HFFc6 (cell line): ENCODE measurements at places on chromosomes 3 and 15. TPM values are rescaled to one million over a fixed set of nuclear protein-coding genes. Genes with fewer than 3 reads are reported as not detected.
A peak's percentile ranks its signal among the peaks of the same experiment; 100 is the strongest.

- no peak overlapping the region for H3K4me3 ChIP-seq
- H3K27me3 ChIP-seq: peaks cover 3% of the 10 kb centered on the region
- no peaks in the 10 kb centered on the region for H3K4me1 ChIP-seq
Measured at GRCh38 chr15:49748791-49749190, 127.9 kb downstream of the DTWD1 start.

DNA sequence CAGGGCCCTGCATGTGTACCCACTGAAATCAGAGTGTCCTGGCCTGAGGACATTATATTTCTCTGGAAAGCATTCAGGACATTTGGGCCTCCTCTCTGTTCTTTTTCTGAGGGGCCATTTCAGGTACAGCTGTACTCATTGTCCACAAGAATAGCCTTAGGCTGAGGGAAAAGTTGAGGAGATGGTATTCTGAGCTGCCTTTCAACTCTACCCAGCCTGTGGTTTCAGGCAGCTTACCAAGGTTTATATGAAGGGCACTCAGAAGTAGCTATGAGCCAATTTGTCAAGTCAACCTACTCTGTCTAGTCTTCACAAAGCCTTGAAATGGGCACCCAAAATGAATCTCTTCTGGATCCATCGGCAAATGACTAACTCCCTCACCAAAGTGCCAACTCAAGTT lies 9.4 kb downstream of the ATP13A4 start:
- no peaks in the 10 kb centered on the region for H3K4me1 ChIP-seq
- no peaks in the 10 kb centered on the region for H3K27me3 ChIP-seq
- no peak for DNase-seq

GRCh38 chr15:53512029-53512428 lies 247.4 kb downstream of the WDR72 start:
- no peak overlapping the region for H3K27ac ChIP-seq
- H3K27me3 ChIP-seq: no peaks in the 10 kb centered on the region; the same call in 1 of the 2 replicates
- H3K36me3 ChIP-seq: no peaks in the 10 kb centered on the region

DNA sequence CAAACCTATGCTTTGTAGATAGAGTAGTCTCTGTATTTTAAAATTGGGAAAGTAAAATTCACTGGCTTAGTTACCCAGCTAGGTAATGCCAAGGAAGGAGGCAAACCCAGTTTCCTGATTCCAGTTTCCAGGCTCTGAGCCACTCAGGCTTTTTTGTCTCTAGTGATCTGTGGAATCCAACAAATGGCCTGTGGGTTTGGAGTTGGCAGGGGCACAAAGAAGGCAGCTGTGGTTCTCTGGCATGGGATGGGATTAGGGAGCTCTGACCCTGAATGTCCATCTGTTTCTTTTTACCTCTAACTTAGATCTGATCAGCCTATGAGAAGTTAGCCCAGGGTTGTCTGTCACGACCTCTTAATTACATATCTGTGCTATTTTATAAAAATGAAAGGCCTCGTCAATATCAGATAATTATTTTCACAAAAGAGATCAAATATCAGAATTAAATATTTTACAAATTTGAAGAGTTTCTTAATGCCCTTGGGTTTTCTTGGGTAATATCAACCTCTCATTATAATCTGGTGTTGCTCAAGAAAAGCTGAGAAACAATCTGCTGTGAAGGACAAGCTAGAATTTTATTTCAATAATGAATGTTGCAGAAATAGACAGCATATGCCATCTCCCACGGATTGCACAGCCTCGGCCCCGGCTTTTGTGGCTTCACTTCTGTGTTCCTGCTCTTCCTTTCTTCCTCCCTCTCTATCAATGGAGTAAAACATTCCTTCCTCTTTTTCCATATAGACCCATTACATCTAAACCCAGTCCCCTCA lies 63.7 kb upstream of the DAZL start:
- no peaks in the 10 kb centered on the region for H3K36me3 ChIP-seq
- H3K4me1 ChIP-seq: peaks cover 28% of the 10 kb centered on the region
- no peak overlapping the region for H3K4me3 ChIP-seq
- H3K27ac ChIP-seq: no peak overlapping the region
- no peaks in the 10 kb centered on the region; the same call in 1 of the 2 replicates for H3K27me3 ChIP-seq

DNA sequence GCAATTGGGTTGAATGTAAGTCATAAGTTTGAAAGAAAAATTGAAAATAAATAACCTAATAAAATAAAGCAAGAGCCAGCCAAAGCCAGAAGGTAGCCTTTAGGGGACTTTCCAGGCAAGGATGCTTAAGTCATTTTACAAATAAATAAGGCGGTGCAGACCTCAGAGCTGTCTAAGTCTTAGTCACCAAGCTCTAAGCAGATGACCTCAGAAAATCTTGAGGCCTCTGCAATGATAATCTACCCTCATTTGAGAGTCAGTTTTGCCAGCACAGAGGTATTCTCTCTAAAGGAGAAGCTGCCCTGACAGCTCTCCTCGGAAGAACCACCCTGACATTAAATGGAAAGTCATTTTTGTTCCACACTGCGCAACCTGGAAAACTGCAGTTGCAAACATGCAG lies 113.9 kb downstream of the OXNAD1 start:
- peak overlapping the region; percentile 78 for H3K27ac ChIP-seq
- H3K4me3 ChIP-seq: 0 out of 2 replicates have a peak overlapping the region, but pooled peaks have one; percentile 4
- peaks cover 48% of the 10 kb centered on the region for H3K36me3 ChIP-seq
- peaks cover 27% of the 10 kb centered on the region for H3K4me1 ChIP-seq
- DNase-seq: peak; percentile 64

GRCh38 chr15:77346245-77347036 lies 73.5 kb downstream of the PEAK1 start:
- peaks cover 17% of the 10 kb centered on the region for H3K4me1 ChIP-seq
- peaks cover 40% of the 10 kb centered on the region for H3K36me3 ChIP-seq
- DNase-seq: no peak
- peak overlapping the region; percentile 57; the same call in 1 of the 2 replicates for H3K27ac ChIP-seq
- peaks cover 4% of the 10 kb centered on the region; the same call in 1 of the 2 replicates for H3K27me3 ChIP-seq

DNA sequence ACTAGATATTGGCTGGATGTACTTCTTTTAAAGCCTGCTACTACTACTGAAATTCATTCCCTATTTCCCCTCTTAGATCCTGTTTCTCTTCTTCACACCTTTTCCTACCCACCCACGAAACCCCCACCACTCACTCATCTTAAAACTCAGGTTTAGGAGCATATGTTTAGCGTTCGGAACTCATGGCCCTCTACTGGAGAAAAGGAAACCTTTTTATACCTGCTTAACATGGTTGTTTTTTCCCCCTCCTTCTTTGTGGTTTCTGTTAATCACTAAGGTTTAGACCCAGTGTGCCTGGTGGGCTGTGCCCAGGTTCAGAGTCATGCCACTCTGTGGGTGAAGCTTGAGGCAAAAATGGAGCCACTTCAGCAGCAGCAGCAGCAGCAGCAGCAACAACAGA lies 2.6 kb downstream of the ARID3B start:
- no peak overlapping the region for H3K27ac ChIP-seq
- H3K27me3 ChIP-seq: peaks cover 3% of the 10 kb centered on the region; the same call in 1 of the 2 replicates
- no peak for DNase-seq
- peaks cover 49% of the 10 kb centered on the region for H3K4me1 ChIP-seq

GRCh38 chr15:69780981-69781380 lies 316.7 kb downstream of the TLE3 start:
- peaks cover 36% of the 10 kb centered on the region for H3K4me1 ChIP-seq
- no peak overlapping the region for H3K27ac ChIP-seq

- no peak for DNase-seq
- H3K27ac ChIP-seq: no peak overlapping the region
- H3K4me3 ChIP-seq: no peak overlapping the region
- H3K4me1 ChIP-seq: no peaks in the 10 kb centered on the region
- H3K36me3 ChIP-seq: no peaks in the 10 kb centered on the region
Measured at GRCh38 chr15:59792359-59792758, 103.2 kb upstream of the BNIP2 start.

GRCh38 chr3:46059432-46059831 lies 32.1 kb upstream of the XCR1 start:
- H3K36me3 ChIP-seq: no peaks in the 10 kb centered on the region
- H3K27me3 ChIP-seq: peaks cover 28% of the 10 kb centered on the region
- no peak overlapping the region for H3K27ac ChIP-seq
- H3K4me3 ChIP-seq: no peak overlapping the region

DNA sequence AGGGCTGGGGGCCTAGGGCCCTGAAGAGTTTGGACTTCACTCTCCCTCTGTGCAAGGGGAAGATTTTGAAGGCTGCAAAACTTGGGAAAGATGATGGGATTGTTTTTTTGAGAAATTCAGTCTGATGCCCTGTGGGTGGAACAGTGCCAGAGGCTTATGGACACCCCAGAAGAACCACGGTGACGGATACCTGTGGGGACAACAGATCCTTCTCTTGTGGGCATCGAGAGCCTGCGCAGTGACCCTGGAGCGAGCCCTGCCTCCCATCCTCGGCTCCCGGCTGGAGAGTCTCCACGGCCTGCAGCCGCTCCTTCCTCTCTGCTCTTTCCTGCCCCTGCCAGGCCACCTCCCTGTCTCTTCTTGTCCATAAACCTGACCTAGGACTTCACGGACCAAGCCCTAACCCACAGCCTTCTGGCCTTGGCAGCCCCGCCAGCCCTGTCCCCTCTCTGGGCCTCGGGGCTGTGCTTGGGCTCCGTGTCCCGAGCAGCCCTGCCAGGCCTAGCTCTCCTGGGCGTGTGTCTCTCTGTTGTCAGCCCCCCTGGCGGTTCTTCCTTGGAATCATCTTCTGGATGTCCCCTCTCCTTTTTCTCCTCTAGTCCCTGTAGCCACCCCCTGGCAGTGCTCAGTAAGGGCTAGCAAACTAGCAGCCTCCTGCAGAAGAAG lies 98.4 kb downstream of the VGLL4 start:
- H3K27me3 ChIP-seq: peaks cover 3% of the 10 kb centered on the region; the same call in 1 of the 2 replicates
- peaks cover 23% of the 10 kb centered on the region for H3K4me1 ChIP-seq
- H3K27ac ChIP-seq: no peak overlapping the region
- no peak for DNase-seq
- H3K36me3 ChIP-seq: peaks cover 24% of the 10 kb centered on the region

GRCh38 chr3:172591125-172591605 lies 67.9 kb upstream of the TNFSF10 start:
- no peaks in the 10 kb centered on the region for H3K36me3 ChIP-seq
- no peak overlapping the region for H3K4me3 ChIP-seq
- no peaks in the 10 kb centered on the region for H3K4me1 ChIP-seq
- no peak for DNase-seq
- H3K27ac ChIP-seq: no peak overlapping the region

- peaks cover 10% of the 10 kb centered on the region; the same call in 1 of the 2 replicates for H3K36me3 ChIP-seq
- DNase-seq: peak; percentile 61
- H3K27me3 ChIP-seq: no peaks in the 10 kb centered on the region
- peaks cover 61% of the 10 kb centered on the region for H3K4me1 ChIP-seq
- H3K27ac ChIP-seq: peak overlapping the region; percentile 76
Measured at GRCh38 chr3:120625159-120625586, 29.0 kb downstream of the NDUFB4 start.

DNA sequence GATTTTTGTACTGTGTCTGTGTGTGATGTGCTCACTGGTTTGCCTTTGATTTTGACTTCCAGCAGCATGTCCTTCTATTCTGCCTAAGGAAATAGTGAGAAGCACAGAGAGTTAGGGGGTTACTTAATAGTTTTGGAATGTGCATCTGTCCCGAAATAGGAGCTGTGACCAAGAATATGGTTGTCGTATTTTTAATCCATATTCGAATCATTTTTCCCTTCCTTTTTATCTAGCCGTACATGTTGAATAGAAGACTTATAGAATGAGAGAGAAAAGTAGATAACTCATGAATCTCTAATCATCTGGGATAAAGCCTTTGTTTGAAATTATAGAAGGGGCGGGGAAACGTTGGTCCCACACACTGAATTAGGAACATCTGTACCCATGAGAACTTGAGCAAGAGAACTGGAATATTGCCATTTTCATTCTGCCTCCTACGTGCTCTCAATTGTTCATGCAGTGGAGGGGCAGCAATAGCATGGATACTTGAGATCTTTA lies 23.6 kb downstream of the CRTC3 start:
- peaks cover 15% of the 10 kb centered on the region for H3K36me3 ChIP-seq
- H3K4me3 ChIP-seq: peak overlapping the region; percentile 70
- H3K27ac ChIP-seq: peak overlapping the region; percentile 100
- H3K4me1 ChIP-seq: peaks cover 69% of the 10 kb centered on the region

GRCh38 chr3:197926418-197926817 lies 23.6 kb upstream of the RPL35A start:
- H3K36me3 ChIP-seq: no peaks in the 10 kb centered on the region; the same call in 1 of the 2 replicates
- no peak for DNase-seq
- no peaks in the 10 kb centered on the region for H3K27me3 ChIP-seq
- H3K4me3 ChIP-seq: no peak overlapping the region
- H3K4me1 ChIP-seq: no peaks in the 10 kb centered on the region

- no peak overlapping the region for H3K4me3 ChIP-seq
- peaks cover 5% of the 10 kb centered on the region; the same call in 1 of the 2 replicates for H3K4me1 ChIP-seq
- H3K27ac ChIP-seq: no peak overlapping the region
- no peaks in the 10 kb centered on the region for H3K36me3 ChIP-seq
Measured at GRCh38 chr3:112303764-112304325, 9.8 kb upstream of the SLC9C1 start.

- no peak overlapping the region for H3K27ac ChIP-seq
- peaks cover 55% of the 10 kb centered on the region for H3K36me3 ChIP-seq
- H3K4me1 ChIP-seq: peaks cover 22% of the 10 kb centered on the region
- H3K4me3 ChIP-seq: no peak overlapping the region
- no peaks in the 10 kb centered on the region; the same call in 1 of the 2 replicates for H3K27me3 ChIP-seq
Measured at GRCh38 chr3:170256597-170256996, 34.4 kb downstream of the PRKCI start.

DNA sequence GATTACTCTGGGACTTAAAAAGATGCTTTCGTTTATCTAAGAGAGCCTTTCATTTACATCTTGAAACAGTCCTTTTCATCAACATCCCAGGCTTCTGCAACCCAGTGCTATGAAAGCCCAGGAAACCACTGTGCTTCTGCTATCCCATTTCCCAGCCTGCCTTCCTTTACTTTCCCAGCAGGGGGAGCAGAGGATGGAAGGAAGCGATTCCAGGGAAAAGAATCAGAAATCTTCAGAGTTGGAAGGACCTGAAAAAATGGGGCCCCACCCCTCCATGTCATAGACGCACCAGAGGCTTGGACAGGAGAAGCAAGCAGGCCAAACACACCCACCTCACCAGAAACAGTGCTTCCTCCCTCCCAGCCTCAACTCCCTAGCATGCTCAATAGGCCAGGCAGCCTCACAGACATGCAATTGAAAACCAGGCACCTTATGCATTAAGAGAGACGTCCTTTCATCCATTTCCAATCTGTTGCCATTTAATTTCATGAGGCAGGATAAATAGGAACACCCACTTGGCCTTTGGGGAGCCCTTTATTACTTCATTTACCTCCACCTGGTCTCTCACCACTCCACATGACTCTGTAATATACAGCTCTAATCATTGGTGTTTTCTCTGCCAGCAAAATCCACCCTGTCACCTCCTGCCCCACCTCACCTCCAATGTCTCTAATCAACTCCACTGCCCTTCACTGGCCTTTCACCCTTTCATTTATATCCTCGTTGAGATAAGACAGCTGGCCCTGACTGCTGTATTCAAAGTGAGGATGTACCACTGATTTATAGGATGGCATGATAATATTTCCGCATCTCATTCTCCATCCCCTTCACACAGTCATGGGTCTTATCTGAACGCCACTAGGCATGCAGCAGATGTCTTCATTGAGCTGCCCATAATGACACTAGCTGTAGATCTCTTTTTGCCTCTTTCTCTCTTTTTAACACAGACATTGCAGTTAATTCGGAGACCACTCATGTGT lies 583.9 kb downstream of the NTRK3 start:
- H3K27ac ChIP-seq: no peak overlapping the region
- DNase-seq: peak; percentile 27
- peaks cover 47% of the 10 kb centered on the region for H3K4me1 ChIP-seq
- H3K27me3 ChIP-seq: peaks cover 2% of the 10 kb centered on the region
- H3K4me3 ChIP-seq: no peak overlapping the region

- H3K27ac ChIP-seq: no peak overlapping the region
- no peaks in the 10 kb centered on the region for H3K4me1 ChIP-seq
- no peaks in the 10 kb centered on the region for H3K36me3 ChIP-seq
- H3K4me3 ChIP-seq: no peak overlapping the region
Measured at GRCh38 chr3:118476885-118477618, 557.6 kb downstream of the IGSF11 start.

SLC24A5 gene
- not detected in 3 replicates for total RNA-seq

ST8SIA2 gene
- total RNA-seq: not detected in 3 replicates

AMIGO3 gene
- total RNA-seq: 0.69 TPM in 1 of 3 replicates, not detected in the others

CLDN18 gene
- total RNA-seq: not detected in 3 replicates

CCDC39 gene
- not detected in 3 replicates for total RNA-seq

CDHR4 gene
- not detected in 3 replicates for total RNA-seq

CPLX3 gene
- total RNA-seq: not detected in 3 replicates

ALPK3 gene
- total RNA-seq: 0.23 to 0.29 TPM (median 0.29 TPM) in 3 replicates

RASGRP1 gene
- total RNA-seq: 0.31 to 0.83 TPM (median 0.47 TPM) in 3 replicates
